ENCODE measurements at places on chromosomes 2 and 18.

DNA sequence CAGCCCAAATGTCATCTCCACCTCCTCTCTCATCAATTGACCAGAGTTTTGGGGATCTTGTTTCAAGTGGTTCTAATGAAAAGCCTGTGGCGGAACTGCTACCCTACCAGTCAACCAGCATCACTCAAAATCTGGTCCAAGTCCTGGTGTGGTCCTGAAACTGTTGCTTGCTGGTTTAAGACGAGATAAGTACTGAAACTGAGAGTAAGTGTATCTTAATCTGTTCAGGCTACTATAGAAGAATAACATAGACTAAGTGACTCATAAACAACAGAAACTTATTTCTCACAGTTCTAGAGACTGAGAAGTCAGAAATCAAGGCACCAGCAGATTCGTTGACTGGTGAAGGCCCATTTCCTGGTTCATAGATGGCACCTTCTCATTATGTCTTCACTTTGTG is 879 bp upstream of the GALNT5 start:
- no peak for DNase-seq

DNA sequence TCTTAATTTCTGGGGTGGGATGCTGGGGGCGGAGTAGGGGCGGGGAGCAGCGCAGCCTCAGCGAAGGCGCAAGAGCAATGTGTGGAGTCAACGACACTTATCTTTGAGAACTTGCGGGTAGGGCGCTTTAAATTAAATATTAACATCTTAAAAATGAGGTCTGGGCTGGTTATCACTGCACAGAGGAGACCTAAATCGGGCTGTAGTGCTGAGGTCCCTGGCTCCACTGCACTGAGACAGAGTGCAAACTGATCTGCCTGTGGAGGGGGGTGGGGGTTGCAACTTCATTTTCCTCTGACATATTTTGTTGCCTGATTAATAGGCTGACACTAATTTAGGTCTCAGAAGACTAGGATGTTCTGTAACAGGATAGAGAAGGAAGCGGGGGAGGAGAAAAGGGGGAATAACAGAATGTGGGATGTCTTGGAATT is 253.0 kb upstream of the FANCL start:
- no peak for DNase-seq

- DNase-seq, result no peak
Observed at GRCh38 chr2:49801898-49802450, 647.7 kb upstream of the FSHR start.

- no peak for DNase-seq
Observed at GRCh38 chr2:205461169-205461568, 221.1 kb upstream of the NRP2 start.

DNA sequence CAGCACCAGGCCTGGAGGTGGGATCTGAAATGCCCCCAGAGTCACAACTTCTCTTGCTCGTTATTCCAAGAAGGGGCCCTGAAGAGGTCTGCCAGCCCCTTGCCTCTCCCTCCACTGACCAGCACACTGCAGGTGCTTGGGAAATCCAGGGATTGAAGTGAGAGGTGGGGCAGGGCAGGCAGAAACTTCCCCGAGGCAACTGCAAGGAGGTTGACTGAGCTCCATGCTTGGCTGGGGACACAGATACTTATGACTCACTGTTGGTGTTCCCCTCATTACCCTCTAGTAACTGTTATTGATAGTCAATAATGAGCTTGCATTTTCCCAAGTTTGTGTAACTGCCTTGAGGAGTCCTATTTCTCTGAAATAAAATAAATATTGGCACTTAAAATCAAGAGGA is 47.5 kb downstream of the MARCO start:
- no peak for DNase-seq

- DNase-seq, result no peak
Observed at GRCh38 chr2:106192752-106193689, 1.1 kb downstream of the UXS1 start.

GRCh38 chr2:109128616-109129355 is at the start of gene SH3RF3:
SH3RF3 (plus strand) TSS chr2:109129205.
- DNase-seq, result no peak

GRCh38 chr2:195318440-195319111 is 338.4 kb upstream of the SLC39A10 start:
- DNase-seq, result no peak

DNA sequence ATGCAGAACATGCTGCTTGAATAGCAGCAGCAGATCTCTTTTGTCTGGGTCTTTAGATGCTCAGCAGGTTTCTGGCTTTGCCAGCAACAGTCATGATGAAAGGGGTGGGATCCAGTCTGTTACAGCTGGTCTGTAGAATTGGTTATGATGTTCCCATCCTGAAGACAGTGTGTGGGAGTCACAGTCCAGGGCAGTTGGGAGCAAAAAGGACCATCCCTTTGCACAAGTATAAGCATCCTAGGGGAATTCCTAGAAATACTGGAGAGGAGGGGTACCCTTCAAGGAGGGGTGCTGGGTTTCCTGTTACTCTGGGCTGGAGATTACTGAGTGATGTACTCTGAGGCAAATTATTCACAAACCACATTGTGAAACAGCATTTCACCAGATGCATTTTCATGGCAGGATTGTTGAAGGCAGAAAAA is 119.9 kb upstream of the RND3 start:
- no peak for DNase-seq

DNA sequence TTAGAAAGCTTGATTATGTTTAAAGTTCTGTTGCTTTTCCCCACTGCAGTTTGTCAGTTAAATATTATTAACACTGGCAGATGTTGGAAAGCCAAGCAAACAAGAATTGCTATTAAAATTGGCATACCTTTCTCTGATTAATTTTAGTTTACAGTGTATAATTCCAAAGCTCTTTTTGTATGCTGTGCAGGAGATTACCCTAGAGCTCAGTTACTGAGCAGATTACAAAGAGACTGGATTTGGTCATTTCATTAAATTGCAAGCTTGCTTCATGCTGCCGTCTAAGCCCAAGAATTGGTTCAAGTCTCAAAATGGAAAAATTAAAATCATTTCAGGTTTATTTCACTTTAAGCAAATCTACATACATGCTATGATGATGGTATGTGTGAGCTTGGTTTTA is 2.3 kb downstream of the ASAP2 start:
- DNase-seq, result no peak

- DNase-seq, result no peak
Observed at GRCh38 chr2:44130441-44130840, 38.2 kb upstream of the PPM1B start.
